ENCODE measurements at places on chromosomes 7 and 10.

DNA sequence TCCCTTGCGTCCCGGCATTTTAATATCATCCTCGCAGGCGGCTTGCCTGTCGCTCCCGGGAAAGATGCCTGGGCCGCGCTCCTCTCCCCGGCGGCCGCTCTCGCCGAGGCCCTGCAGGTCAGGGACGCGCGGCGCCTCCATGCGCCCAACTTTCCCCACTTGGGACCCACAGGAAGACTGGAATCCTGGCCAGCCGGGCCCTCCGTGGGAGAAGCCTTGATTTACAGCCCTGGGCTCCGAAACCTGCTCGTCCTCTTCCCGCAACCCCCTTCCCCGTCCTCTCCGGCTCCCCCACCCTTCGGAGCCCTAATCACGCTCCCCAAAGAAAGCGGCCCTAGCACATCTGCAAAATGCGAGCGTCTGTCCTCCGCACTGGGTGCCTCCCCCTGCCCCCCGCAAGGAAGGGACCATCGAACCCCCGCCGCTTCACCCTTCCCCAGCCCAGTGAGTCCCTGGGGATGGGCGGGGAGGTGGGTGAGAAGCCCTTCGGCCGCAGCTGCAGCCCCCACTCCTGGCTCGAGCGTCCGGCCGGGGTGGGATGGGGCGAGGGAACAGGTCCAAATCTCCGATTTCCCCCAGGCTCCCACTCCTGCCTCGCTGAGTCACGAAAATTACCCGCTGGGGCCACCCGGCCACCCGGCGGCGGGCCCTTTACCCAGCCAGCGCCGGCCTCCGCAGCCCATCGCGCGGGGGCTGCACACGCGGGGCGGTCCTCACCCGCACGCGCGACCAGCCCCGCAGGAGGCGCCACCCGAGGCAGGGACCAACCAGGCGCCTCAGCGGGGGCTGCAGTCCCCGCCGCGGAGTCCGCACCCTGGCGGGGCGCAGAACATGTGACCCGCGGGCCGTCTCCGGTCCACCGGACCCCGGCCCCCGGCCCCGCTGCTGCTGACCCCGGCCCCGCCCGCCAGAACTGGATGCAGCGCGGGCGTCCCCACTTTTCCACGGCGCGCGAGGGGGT, 695 bp downstream of the HSPA12A start:
- DNase-seq, result peak; percentile 28

- no peak for DNase-seq
Observed at GRCh38 chr10:82691211-82691610, 816.2 kb downstream of the NRG3 start.

DNA sequence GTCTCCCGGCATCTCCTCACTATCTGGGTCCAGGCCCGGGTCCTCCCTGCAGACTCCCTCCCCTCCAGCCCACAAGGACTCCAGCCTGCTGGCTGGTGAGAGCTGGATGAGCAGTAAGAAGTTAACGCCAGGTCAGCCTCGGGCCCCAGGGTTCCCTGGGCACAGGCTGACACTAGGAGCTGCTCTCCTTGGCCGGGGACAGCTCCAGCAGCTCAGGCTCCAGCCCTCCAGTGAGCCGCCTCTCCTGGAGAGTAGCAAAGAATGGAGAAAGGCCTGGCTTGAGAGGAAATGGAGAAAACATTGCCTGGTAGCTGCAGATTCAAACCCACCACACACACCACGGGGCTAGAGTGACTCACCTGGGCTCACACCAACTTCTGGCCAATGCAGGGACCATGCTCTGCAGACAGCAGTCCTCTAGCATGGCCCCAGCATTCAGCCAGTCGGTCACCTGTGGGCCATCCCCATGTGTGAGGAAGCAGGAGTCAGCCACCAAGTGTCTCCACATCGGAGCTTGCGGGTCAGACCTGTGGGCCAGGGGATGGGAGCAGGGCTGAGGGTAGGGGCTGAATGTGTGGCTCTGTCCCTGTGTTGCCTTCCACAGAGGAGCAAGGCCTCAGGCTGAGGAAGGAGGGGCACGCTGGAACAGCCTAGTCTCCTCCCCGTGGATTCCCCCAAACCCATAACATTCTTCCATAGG, 6.5 kb downstream of the SAP25 start:
- no peak for DNase-seq

DNA sequence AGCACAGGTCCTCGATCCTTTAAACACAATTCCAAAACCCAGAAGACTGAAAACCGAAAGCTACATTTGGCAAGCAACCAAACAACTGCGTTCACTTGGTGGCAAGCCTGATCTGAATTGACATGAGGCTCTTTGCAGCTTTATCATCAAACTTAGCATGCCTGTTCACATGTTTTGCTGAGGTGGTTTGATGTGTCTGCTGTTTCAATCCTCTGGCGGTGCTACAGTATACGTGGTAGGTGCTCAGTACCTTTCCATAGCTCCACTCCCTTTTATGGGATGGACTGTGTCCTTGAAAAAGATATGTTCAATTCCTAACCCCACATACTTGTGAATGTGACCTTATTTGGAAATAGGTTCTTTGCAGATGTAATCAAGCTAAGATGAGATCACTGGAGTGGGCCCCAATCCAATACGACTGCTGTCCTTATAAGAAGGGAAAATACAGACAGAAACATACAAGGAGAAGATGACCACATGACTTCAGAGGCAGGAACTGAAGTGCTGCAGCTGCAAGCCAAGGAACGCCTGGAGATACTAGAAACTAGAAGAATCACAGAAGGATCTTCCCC, 33.4 kb downstream of the CCDC6 start:
- DNase-seq, result no peak

DNA sequence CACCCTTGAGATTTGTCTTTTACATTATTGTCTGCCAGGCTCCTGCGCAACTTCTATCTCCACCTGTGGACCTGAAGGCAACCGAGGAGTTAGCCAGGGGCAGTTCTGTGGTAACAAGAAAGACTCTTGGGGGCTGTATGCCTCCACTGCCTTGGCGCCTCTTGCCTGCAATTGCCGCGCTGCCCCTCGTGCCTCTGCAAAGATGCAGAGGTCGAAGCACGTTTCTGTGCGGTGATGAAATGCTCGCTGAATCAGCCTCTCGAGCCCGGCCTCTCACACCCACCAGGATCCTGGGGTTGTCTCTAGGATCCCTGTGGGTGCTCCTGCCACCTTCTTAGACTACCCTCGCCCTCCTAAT, 486 bp upstream of the LHFPL3 start:
- no peak for DNase-seq

DNA sequence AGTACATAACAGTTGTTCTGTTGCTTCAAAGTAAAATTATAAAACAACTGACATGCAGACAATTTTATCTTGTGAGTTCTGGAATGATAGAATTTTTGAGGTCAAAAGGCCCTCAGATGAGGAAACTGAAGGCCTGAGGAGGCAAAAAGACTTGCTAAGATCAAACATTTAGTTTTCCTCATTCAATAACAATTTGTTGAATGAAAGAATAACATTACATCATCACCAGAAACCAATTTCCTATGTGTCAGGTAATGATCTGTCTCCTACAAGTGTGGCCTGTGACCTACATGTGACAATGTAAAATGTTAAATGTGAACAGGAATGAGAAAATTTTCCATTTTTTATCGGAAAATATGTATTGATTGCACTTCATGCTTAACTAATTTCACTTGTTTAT, 16.6 kb upstream of the ASB4 start:
- DNase-seq, result no peak

- DNase-seq, result no peak
Observed at GRCh38 chr7:52764492-52765169, 270.8 kb upstream of the POM121L12 start.

- DNase-seq, result no peak
Observed at GRCh38 chr10:62687230-62687748, 117.2 kb upstream of the ADO start.

- DNase-seq, result no peak
Observed at GRCh38 chr10:17563452-17563851, 53.7 kb downstream of the HACD1 start.

- DNase-seq, result no peak
Observed at GRCh38 chr10:49419005-49419404, 23.1 kb upstream of the DRGX start.

DNA sequence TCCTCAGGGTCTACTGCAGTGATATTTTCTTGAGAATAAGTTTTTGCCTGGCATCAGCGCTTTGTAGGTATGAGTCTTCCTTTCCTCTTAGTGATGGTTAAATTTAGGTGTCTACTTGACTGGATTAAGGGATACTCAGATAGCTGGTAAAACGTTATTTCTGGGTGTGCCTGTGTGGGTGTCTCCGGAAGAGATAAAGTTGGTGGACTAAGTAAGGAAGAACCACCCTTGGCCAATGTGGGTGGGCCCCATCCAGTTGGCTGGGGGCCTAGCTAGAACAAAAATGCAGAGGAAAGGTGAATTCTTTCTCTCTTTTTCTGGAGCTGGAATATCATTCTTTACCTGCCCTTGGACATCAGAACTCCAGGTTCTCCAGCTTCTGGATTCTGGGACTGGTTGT, 138.8 kb downstream of the ADCYAP1R1 start:
- no peak for DNase-seq

GRCh38 chr10:77228559-77228958, 409.0 kb downstream of the KCNMA1 start:
- no peak for DNase-seq

DNA sequence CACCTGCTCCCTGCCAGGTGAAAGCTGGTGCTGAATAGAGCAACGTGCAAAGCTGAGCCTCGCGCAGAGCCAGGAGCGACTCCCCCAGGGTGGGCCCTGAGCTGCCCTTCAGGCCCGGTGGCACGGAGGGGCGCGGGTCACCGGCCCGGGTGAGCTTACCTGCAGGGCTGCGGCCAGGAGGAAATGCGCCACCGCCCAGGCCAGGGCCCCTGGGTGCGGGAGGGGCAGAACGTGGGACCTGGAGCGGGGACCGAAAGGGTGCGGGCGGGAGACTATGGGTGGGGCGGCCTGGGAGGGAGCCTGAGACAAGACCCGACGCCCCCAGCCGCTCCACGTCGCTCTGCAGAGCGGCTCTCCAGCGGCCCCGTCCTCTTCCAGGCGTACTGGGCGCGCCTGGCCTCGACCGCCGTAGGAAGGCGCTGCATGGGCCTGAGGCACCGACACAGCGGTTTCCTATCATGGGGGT, 122.1 kb downstream of the BTAF1 start:
- no peak for DNase-seq

- DNase-seq, result no peak
Observed at GRCh38 chr7:133815611-133816210, 311.4 kb upstream of the LRGUK start.

DNA sequence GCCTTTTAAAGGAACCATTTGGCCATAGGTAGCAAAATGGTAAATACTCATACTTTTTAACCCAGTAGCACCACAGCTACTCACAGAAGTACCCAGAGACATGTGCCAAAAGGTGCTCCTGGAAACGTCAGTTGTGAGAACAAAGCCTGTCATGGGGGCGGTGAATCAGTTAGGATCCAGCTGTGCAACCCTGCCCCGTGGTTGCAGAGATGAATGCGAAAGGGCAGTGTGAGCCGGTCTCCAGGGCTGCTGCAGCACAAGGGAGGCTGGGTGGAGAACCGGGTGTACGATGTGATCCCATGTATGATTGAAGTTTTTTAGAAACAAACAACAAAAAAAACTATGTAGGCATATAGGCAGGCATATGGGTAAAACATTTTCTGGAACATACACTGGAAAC, 1.3 kb upstream of the LRRC18 start:
- DNase-seq, result no peak

GRCh38 chr7:90706072-90706716, 110.1 kb downstream of the CDK14 start:
- DNase-seq, result no peak

DNA sequence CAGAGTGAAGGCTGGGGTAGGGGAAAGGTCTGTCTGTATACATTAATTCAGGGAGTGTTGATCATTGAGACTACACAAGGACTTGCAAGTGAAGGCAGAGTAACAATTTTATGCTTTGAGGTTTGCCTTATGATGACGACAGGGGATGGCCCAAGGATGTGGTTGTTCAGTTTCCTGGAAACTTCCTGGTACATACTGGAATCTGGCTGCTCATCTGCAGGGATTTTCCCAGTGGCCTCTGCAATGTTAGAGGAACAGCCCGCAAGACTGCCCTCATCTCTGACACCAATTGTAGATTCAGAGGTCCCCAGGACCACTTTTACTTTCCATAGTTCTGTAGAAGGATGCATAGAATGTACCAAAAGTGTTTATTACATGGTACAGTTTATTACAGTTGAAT, 189.6 kb downstream of the TMEM178B start:
- no peak for DNase-seq

GRCh38 chr10:119055472-119055871, 25.1 kb downstream of the EIF3A start:
- no peak for DNase-seq

GRCh38 chr7:105105579-105105978, 91.6 kb downstream of the KMT2E start:
- no peak for DNase-seq

- no peak for DNase-seq
Observed at GRCh38 chr10:86451604-86451960, 70.0 kb downstream of the WAPL start.

DNA sequence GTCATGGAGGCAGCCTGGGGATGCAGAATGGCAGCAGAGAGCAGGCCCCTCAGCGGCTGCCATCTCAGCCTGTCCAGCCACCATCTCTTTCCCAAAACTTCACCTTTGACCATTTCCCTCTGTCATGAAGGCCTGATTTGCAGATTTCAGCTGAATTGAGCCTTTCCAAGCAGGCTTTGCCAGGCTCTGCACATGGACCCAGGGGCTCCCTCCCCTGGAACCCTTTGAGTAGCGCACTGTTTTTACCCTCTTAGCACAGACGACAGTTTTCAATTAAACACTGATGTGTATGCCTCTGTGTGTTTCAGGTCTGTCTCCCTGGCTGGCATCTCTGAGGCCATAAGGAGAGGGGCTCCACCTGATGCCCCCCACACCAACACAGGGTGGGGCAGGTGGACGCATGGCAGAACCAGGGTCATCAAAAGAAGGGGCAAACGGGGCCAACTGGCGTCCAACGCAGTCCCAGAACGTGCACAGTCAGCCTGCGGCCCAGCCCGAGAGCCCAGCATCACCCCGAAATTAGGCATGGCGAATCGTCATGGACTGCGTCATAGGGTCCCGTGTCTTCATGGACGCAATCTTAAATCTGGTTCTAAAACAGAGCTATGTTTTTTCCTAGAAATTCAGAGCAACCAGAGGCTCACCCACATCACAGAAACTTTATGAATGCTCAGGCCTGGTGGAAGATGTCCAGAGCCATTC, 185.0 kb upstream of the TCERG1L start:
- no peak for DNase-seq

GRCh38 chr7:48416327-48416908, 245.2 kb downstream of the ABCA13 start:
- DNase-seq, result no peak

Measured in GM13977 (cell line).